ENCODE measurements at places on chromosomes 11 and 22.

DNA sequence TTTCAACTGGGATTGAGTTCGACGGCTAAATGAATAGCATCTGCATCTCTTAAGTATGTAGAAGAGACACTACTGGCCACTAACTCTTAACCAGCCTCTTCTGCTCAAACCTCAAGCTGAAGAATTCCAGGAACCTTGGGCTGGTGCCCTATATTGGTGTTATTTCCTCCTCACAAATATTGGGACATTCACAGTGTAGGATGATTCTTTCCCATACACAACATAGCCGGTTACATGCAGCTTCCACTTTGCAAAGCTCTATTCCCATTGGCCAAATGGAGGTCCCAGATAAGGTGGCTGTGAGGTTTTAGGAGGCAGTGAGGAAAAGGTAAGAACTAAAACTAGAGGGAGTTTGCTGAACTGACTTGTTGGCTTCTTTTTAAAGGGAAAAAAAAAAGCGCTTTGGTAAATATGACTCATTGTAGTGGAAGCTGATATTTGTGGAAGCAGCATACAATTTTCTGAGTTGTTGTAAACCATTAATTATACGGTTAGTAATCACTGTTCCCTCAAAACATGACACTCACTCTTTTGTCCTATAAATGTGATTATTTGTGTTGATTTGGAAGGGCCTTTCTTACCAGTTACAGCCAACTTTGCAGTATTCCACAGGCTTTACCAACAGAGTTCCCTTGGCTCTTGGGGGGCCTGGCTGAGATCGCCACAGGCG lies 17.6 kb downstream of the C22orf31 start:
- no peak for DNase-seq

DNA sequence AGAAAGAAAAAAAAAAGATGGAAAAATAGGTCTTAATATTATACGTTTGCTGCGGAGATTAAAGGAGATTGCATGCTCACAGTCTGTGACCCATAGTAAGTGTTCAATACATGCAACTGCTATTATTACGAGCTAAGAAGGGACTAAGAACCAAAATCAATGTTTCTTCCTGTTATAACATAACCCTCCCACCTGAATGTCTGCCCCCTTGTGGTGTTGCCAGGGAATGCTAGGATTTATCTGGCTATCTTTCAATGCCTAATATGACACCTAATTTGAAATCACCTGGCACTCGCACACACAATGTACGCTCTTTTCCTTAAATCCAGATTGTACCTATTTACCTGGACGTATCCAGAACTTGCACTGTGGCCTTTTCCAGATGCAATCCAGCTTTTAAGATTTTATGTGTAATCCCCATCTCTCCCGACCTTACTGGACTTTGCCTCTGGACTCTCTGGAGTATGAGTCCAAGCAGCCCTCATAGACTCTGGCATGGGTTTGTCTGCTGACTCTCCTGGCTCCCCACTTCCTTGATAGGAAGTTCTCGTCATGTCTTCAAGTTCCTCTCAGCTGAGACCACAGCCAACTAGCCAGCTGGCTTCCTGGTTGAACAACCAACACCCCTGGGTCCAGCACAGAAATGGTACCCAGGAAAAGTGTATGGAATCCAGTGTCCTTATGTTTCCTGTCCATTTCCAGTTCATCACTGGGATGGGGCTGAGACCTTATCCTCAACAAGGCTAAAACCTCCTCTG lies 151.5 kb downstream of the CCDC34 start:
- no peak for DNase-seq

DNA sequence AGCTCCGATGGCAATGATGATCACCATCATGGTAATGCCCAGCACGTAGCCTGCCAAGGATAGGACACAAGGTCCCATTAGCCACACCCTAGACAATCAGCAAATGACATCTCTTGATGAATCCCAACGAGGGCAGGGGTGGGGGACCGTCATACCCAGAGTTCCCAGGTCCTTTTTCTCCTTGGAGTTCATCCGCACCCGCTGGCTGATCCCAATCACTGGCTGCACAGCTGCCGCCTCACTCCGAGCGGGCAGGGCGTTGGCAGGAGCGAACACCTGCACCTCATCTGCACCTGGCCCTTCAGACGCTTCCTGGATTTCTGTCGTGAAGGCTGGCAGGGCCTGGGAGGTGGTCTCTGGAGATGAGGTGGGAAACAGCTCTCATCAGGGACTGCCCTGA lies 2.9 kb downstream of the PIK3IP1 start:
- no peak for DNase-seq

DNA sequence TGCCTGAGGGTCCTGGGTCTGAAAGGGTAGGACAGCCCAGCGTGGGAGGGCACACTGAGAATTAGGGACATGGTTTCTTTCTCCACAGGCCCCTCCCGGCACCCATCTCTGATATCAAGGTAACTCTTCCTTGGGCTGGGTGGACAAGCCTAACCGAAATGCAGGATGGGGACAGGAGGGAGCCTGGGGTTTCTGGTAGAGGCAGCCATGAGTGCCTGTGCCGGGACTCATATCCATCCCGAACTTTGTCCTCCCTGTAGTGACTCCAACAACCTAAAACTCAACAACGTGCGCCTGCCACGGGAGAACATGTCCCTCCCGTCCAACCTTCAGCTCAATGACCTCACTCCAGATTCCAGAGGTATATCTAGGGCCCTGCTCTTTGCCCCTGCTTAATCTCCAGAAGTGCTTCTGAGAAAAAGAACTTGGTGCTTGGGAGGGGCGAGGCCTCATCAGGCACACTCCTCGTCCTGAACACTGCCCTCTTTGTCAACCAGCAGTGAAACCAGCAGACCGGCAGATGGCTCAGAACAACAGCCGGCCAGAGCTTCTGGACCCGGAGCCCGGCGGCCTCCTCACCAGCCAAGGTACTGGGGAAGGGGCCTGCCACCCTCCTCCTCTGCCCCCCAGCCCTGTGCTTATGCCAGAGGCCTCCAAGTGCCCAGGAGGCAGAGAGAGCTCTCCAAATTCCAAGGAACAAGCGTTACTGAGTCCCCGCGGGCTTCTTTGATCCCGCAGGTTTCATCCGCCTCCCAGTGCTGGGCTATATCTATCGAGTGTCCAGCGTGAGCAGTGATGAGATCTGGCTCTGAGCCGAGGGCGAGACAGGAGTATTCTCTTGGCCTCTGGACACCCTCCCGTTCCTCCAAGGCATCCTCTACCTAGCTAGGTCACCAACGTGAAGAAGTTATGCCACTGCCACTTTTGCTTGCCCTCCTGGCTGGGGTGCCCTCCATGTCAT lies 3.1 kb downstream of the TMEM25 start:
- DNase-seq = no peak

DNA sequence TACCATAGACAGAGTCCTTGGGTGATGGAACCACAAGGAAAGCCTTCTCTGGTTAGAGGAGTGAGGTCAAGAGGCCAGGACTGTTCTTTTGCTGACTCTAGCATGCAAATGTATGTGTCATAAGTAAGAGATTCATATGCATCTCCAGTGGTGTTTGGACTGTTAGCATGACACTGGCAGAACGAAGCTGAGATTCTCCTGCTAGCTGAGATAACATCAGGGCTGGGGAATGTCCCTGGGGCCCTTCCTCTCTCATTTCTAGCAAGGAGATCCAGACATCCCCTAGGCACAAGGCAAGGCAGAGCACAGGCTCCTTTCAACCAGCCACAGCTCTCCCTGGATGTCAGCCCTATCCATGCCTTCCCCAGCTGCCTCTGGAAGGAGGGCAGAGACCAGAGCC lies 711.3 kb downstream of the OPCML start:
- DNase-seq = no peak

DNA sequence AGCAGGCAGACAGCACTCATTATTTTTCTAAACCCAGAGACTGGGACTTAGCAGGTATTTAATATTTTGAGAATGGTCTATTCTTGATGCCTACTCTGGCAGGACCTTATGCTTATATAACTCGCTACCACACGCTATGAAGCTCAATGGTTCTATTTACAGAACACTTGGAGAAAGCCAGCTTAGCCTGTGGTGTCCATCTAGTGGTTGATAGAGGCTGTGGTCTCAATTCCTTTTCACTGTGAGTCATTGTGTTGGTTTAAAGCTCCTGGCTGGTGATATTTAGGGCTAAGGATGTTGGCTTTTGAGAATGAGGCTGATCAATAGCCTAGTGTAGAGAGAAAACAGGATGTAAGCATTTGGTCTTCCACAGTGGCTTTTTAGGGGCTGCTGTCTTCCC lies 206.4 kb downstream of the DBX1 start:
- no peak for DNase-seq
